Natural killer cell (primary cell): ENCODE measurements at places on chromosomes 4 and X. TPM values are rescaled to one million over a fixed set of nuclear protein-coding genes. Genes with fewer than 3 reads are reported as not detected.
A peak's percentile ranks its signal among the peaks of the same experiment; 100 is the strongest.

The MAP3K15 gene
- total RNA-seq, result not detected

The CPZ gene
- total RNA-seq, result not detected

The SPON2 gene
- 1,339 TPM for total RNA-seq

The CYTL1 gene
- total RNA-seq, result 1.00 TPM

The SRPK3 gene
- total RNA-seq, result not detected

DNA sequence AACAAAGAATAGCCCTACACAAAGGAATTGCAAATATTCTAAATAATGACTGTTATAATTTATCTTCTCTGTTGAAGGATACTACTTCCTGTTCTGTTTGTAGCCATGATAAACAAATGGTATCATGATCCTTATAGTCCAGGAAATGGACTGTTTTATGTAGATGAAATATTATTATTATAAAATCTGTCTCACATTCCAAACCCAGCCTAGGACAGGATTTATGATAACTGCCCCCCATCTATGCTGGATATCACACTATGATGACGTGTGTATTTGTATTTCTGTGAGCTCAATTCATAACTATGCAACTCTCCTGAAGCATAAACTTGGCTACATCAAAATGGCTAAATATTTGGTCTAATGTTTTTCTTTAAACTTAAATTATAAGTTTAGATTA is 21.3 kb downstream of the DMD start:
- H3K4me1 ChIP-seq, result no peaks in the 10 kb centered on the region
- H3K4me3 ChIP-seq, result no peak overlapping the region
- no peaks in the 10 kb centered on the region for H3K27me3 ChIP-seq
- H3K27ac ChIP-seq, result no peak overlapping the region

GRCh38 chrX:27917713-27918500 is 63.3 kb downstream of the DCAF8L1 start:
- no peak overlapping the region for H3K27ac ChIP-seq
- H3K27me3 ChIP-seq, result no peaks in the 10 kb centered on the region
- no peak for DNase-seq
- H3K4me1 ChIP-seq, result no peaks in the 10 kb centered on the region
- H3K36me3 ChIP-seq, result no peaks in the 10 kb centered on the region
- H3K4me3 ChIP-seq, result no peak overlapping the region

DNA sequence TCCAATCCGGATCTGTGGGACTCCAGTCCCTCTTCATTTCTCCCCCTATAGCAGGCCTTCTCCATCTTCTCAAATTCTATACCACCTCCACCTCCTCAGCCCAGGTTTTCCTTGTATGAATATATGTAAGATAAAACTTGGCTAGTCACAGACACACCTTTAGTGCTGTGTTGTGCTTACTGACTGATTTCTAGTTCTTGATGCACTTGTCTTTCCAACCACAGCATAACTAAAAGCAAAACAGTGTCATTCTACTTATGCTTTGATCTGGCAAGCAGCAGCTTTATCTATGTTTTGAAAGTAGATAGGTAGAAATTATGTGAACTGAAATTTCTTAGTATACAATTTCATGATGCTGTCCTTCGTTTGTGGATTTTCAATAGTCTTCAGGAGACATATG is 47.5 kb downstream of the CCNI start:
- H3K27ac ChIP-seq, result no peak overlapping the region
- DNase-seq, result no peak
- peaks cover 32% of the 10 kb centered on the region for H3K36me3 ChIP-seq

GRCh38 chr4:8403173-8403753 is 37.3 kb downstream of the ACOX3 start:
- no peak overlapping the region for H3K27ac ChIP-seq
- H3K36me3 ChIP-seq, result peaks cover 8% of the 10 kb centered on the region
- DNase-seq, result peak; percentile 40
- H3K4me1 ChIP-seq, result no peaks in the 10 kb centered on the region
- H3K4me3 ChIP-seq, result no peak overlapping the region

DNA sequence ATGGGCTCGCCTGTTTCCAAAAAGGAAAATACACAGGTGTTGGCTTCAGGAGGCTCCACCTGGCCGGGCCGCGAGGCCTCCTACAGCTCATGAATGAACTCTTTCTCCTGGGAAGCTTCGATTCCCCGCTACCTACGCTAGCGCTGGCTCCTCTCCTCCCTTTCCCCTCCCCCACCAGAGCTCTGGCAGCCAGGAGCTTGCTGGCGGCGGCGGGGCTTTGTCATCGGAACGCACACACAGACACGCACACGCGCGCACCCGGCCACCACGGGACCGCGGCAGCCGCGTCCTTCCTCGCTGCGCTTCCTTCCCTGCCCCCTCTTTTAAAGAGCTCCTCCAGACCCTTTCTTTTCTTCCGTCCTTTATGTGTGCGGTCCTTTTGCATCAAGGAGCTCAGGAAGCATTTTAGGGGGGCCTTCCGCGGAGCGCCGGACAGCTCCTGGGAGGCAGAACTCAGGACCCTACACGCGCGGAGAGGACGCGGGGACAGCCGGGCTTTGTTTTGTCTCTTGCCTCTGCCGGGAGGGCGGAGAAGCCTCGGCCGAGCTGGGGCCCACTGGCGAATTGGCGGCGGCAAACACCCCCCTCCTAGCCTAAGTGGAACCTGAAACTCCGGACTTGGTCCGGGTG is 70.2 kb upstream of the BCOR start:
- H3K4me1 ChIP-seq, result peaks cover 64% of the 10 kb centered on the region
- H3K4me3 ChIP-seq, result peak overlapping the region; percentile 31
- H3K36me3 ChIP-seq, result no peaks in the 10 kb centered on the region
- H3K27ac ChIP-seq, result no peak overlapping the region
- no peak for DNase-seq

GRCh38 chr4:124278477-124278876 is 434.1 kb downstream of the ANKRD50 start:
- H3K27me3 ChIP-seq, result no peaks in the 10 kb centered on the region
- H3K4me1 ChIP-seq, result no peaks in the 10 kb centered on the region
- H3K36me3 ChIP-seq, result no peaks in the 10 kb centered on the region
- no peak overlapping the region for H3K4me3 ChIP-seq
- H3K27ac ChIP-seq, result no peak overlapping the region
- DNase-seq, result no peak

GRCh38 chr4:11495291-11495690 is 66.6 kb upstream of the HS3ST1 start:
- no peaks in the 10 kb centered on the region for H3K36me3 ChIP-seq
- H3K27ac ChIP-seq, result no peak overlapping the region
- no peak overlapping the region for H3K4me3 ChIP-seq
- no peaks in the 10 kb centered on the region for H3K27me3 ChIP-seq
- H3K4me1 ChIP-seq, result no peaks in the 10 kb centered on the region

GRCh38 chrX:16804923-16805464 is 18.7 kb downstream of the TXLNG start:
- H3K27ac ChIP-seq, result no peak overlapping the region
- H3K27me3 ChIP-seq, result no peaks in the 10 kb centered on the region
- H3K4me1 ChIP-seq, result no peaks in the 10 kb centered on the region
- no peak overlapping the region for H3K4me3 ChIP-seq
- no peak for DNase-seq
- no peaks in the 10 kb centered on the region for H3K36me3 ChIP-seq

DNA sequence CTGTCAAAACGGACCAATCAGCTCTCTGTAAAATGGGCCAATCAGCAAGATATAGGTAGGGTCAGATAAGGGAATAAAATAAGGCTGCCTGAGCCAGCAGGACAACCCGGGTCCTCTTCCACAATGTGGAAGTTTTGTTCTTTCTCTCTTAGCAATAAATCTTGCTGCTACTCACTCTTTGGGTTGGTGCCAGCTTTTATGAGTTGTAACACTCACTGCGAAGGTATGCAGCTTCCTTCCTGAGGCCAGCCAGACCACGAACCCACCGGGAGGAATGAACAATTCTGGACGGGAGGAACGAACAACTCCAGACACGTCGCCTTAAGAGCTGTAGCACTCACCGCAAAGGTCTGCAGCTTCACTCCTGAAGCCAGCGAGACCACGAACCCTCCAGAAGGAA is 287.8 kb downstream of the RAPGEF2 start:
- no peak for DNase-seq
- no peaks in the 10 kb centered on the region for H3K4me1 ChIP-seq
- H3K27ac ChIP-seq, result no peak overlapping the region
- H3K27me3 ChIP-seq, result no peaks in the 10 kb centered on the region

- no peaks in the 10 kb centered on the region for H3K4me1 ChIP-seq
- H3K27me3 ChIP-seq, result no peaks in the 10 kb centered on the region
- no peak for DNase-seq
- no peak overlapping the region for H3K27ac ChIP-seq
- H3K4me3 ChIP-seq, result no peak overlapping the region
Measured at GRCh38 chr4:53128706-53129357, 237.0 kb downstream of the SCFD2 start.

- H3K4me3 ChIP-seq, result no peak overlapping the region
- peaks cover 37% of the 10 kb centered on the region for H3K4me1 ChIP-seq
- H3K27me3 ChIP-seq, result no peaks in the 10 kb centered on the region
- H3K36me3 ChIP-seq, result no peaks in the 10 kb centered on the region
- peak overlapping the region; percentile 14 for H3K27ac ChIP-seq
- DNase-seq, result peak; percentile 64
Measured at GRCh38 chrX:154123241-154124219, 20.5 kb upstream of the OPN1LW start.
